ENCODE measurements at places on chromosomes 11 and 22. TPM values are rescaled to one million over a fixed set of nuclear protein-coding genes. Genes with fewer than 3 reads are reported as not detected.

Gene CALCA
- total RNA-seq = not detected

Gene ANO5
- 2.3 TPM for total RNA-seq

Gene NLRP14
- total RNA-seq = not detected

Gene MOGAT2
- 0.05 TPM for total RNA-seq

Gene GAB4
- total RNA-seq = not detected

Measured in A549 treated with DMSO at 1 μM for 4 hours (cell line).